ENCODE measurements at places on chromosomes 2 and 18.

DNA sequence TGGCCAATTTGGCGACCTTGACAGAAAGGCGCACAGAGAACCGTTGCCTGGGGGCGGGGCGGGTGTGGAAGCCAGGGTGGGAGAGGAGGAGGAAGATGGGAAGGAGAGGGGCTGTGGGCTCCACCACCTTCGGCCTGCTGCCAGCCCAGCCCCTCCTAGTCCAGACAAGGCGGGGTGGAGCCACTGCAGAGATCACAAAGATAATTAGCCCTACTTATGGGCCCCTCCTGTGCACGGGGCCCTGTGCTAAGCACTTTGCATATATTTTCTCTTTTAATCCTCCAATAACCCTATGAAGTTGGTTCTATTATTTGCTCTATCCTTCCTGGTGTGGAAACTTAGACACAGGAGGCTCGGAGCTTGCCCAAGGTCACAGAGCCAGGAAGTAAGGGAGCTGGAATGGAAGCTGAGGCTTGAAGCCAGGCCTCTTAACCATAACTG is 13.7 kb upstream of the ECEL1 start:
- DNase-seq: no peak

DNA sequence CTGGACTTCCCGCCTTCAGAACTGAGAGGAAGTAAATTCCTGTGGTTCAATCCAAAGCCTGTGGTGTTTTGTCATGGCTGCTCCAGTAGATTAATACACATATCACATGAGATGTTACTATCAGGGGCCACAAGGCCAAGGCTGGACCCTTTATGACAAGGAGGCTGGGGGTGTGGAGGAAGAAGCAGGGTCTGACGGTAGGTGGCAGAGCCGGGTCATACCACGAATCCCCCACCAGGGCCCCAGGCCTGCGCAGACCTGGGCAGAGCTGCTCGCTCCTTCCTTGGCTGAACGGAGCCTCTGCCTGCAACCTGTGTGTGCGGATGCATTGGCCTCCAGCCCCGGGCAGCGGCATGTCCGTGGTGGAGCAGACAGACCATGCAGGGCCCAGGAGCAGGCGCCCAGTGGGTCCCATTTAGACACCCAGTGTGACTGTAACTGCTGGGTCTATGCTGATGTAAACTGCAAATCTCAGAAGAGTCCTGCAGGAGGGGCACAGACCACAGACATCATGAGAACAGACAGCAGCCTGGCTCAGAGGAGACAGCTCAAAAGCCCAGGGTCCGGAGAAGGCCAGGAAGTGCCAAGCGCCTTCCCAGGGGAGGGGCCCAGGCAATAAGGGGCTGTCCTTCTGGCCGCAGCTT is 155.2 kb downstream of the PXDN start:
- no peak for DNase-seq

GRCh38 chr18:23627321-23627720 is 35.4 kb downstream of the ANKRD29 start:
- no peak for DNase-seq

DNA sequence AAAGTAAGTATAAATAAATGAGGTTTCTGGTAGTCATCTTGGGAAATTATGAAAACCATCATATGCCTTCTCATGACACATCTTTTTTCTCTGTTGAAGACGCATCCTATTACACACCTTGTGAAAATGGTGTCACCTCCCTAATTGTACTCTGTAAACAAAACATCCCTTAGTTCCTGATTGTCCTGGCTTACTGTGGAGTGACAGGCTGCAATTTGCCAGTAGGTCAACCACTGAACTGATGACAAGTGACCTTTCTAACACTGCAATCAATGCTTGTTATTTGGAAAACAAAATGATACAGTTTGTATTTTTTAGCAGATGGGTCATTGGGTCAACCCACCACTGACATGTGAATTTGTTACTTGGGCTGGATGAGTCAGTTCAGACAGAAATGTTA is 219.5 kb downstream of the PTPRM start:
- no peak for DNase-seq

- no peak for DNase-seq
These were observed 593 bp downstream of the SP140L start for GRCh38 chr2:230327418-230328154.

GRCh38 chr2:62150597-62151305 is 45.2 kb upstream of the B3GNT2 start:
- no peak for DNase-seq

DNA sequence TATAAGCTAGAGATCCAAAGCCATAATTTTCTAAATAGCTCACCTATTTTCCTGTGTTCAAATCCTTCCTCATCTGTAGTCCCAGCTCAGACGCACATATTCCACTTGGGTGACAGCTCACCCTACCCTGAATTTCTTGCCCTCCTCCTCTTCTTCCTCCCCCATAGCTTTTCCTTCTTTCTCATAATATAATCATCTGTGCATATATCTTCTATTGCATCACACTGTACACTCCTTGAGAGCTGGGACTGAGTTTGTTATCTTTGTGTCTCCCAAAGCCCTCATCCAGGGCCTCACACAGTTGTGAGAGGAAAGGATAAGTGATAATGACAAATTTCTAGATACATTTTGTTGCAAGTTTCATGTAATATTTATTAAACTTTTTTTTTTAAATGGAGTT is 55.9 kb upstream of the RTN4 start:
- no peak for DNase-seq

- no peak for DNase-seq
These were observed 98.8 kb downstream of the KLF7 start for GRCh38 chr2:207066791-207067460.

DNA sequence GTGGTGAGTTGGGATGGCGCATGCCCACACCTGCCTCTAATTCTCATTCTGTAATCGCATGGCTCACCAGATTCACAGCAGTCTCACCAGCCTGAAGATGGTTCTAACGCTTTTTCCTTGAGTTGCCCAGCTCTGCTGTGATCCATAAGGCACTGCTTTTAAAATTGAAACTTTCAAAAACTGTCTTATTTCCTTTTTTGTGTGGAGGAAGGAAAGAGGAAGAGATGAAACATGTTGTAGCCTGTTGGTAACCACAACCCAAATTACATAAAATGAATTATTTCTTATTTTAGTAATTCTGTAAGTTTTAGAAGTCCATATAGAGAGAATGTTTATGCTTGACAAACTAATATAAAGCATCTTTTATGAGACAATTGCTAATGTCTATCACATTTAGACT is 165.4 kb downstream of the RBM43 start:
- no peak for DNase-seq

GRCh38 chr18:45785134-45785533 is 40.3 kb upstream of the SIGLEC15 start:
- no peak for DNase-seq

DNA sequence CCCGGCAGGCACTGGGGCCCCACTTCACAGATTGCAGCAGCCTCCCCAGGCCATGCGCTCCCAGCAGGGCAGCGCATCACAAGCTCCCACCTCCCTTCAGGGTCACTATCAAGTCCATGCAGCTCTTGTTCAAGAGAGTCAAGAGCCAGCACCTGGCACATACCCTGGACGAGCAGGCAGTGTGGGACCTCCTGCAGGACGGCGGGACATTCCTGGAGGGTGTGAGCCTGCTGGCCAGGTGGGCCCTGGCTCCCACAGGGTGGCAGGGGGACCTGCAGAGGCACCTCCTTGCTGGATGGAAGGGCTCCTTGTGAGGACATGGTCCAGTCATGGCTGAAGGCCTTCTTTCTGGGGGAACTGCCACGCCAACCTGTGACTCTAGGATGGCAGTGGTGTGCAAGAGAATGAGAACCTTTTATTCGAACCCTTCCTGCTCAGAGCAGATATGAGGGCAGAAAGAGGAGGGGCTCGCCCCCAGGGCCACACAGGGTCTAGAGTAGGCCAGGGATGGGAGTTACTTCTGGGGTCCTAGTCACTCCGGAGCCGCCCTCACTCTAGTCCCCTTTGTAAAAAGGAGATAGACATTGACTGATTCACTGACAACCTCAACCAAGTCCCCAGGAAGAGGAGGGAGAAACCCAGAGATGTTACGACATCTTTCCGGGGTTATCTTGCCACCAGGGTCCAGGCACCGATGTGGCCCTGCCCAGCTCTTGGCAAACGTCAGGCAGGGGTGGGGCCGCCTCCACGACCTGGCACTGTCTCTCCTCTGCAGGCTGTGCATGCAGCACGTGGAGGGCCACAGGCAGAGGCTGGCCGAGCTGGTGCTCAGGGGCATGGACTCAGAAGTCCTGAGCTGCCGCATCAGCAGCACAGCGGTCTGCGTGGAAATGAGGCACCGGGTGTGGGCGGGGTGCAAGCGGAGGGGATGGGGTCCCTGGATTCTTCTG is 31.3 kb downstream of the HJURP start:
- no peak for DNase-seq

- no peak for DNase-seq
These were observed 2.8 kb downstream of the IL1F10 start for GRCh38 chr2:113070606-113070975.

GRCh38 chr2:201122276-201122675 is 6.3 kb downstream of the CFLAR start:
- DNase-seq: no peak

- DNase-seq: no peak
These were observed 241.3 kb downstream of the RBM43 start for GRCh38 chr2:151020411-151020810.

GRCh38 chr2:47065771-47066380 is 89.2 kb downstream of the STPG4 start:
- no peak for DNase-seq

- DNase-seq: no peak
These were observed 6.6 kb downstream of the IL1RN start for GRCh38 chr2:113133704-113134598.

DNA sequence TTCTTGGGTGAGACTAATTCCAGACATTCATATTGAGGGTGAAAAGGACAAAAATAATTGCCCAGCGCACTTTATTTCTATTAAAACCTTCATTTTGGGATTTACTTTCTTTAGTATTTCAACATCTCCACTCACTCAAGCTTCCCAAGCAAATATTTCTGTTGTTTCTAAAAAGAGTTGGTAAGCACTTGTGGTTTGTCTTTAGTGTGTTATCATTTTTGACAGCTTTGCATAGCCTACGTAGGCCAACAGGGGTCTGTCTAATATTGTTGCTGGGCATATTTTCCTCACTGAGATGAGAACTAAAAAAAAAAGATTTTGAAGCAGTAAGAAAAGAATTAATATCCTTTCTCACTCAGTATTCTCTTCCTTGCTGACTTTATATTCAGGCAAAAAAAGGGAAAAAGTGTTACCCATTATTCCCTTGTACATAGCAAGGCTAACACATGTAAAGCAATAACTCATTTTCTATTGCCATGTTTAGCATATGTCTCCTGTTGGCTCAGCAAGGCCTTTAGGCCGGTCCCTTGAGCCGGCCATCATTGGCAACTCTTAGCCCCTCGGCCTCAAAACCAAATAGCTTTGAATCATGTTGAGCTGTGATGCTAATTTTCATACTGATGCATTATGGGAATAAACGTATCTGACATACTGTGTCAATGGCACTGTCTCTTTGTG is 494.2 kb downstream of the ARHGAP15 start:
- no peak for DNase-seq

DNA sequence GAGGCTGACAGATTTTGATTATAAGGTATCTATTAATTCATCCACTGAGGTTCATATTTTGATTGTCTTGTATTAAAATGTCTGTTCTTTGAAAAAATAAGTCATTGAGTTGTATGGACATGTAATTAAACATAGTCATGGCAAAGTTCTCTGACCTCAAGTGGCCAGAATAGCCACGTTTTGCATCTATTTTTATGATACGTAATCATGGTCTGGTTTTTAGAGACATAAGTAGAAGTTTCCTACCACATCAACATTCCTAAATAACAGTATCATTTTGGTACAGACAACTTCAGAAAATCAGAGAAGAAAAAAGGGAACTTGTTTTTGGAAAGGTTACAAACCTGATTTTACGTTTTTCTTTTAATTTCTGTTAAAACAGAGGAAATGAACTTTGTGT is 47.6 kb downstream of the COL5A2 start:
- DNase-seq: no peak

DNA sequence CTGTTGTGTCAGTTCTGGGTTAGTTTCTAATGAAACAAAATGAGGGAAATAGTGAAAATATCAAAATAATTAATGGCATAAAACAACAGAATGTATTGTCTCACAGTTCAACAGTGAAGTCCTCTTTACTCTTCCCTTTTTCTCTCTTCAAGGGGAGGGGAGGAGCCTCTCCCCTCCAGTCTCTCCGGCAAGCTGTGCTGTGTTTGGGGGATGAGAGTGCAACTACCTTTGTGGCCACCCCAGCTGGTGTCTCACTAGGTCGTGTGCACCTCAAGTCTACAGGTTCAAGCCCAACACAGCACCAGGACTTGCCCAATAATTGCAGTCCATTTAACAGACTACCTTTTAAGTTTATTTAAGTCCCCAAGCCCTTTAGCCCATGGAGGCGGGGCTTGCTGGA is 271.7 kb upstream of the DOK6 start:
- DNase-seq: no peak

GRCh38 chr2:226059961-226060627 is 660.6 kb downstream of the NYAP2 start:
- no peak for DNase-seq

DNA sequence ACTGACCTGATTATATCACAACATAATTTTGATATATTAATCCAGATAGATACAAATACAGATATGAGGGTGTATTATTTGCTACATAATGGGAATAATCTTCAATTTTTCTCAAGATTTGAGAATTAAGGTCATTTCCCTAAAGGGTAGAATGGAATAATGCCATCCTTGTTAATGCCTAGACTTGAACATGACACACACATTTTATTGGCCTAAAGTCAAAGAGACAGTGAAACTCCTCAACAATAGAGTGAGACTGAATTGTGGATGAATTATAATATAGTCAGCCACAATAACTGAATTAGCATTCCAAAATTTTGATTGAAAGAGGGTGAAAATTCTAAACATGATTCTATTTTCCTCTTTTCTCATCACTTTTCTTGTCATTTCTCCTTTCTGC is 506.0 kb upstream of the CDH2 start:
- DNase-seq: no peak

GRCh38 chr2:60271131-60271530 is 282.3 kb downstream of the BCL11A start:
- no peak for DNase-seq

- no peak for DNase-seq
These were observed 20.3 kb upstream of the LAPTM4A start for GRCh38 chr2:20071397-20072383.

DNA sequence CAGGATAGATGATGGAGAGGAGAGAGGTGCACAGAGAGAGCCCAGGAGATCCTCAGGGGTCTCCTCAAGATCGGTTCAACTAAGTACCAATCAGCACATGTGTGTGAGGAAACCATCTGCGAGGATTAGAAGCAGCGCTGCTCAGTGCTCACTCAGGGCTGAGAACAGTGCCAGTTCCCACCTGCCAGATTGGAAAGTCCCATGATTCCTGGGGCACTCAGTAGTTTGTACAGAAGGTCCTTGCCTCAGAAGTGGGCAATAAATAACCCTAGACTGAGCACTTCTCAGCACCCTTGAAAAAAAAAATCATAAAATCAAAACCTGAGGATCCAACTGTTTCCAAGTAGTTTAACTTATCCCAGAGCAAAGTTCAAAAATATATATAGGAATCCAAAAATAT is 53.8 kb downstream of the SEMA4F start:
- no peak for DNase-seq

- no peak for DNase-seq
These were observed 86.8 kb downstream of the SPRED2 start for GRCh38 chr2:65345631-65346030.

- no peak for DNase-seq
These were observed 27.1 kb upstream of the MAP3K20 start for GRCh38 chr2:173048522-173048896.
